ENCODE measurements at places on chromosomes 7 and 10. TPM values are rescaled to one million over a fixed set of nuclear protein-coding genes. Genes with fewer than 3 reads are reported as not detected.

MDFIC gene
- 21.0 TPM for total RNA-seq

HIP1 gene
- total RNA-seq, result 8.5 TPM

AGAP6 gene
- 4.0 TPM for total RNA-seq

AGR3 gene
- total RNA-seq, result not detected

ADRA2A gene
- total RNA-seq, result not detected

TMEM273 gene
- not detected for total RNA-seq

- DNase-seq, result no peak
Observed at GRCh38 chr10:17682236-17682946, 38.4 kb downstream of the STAM start.

DNA sequence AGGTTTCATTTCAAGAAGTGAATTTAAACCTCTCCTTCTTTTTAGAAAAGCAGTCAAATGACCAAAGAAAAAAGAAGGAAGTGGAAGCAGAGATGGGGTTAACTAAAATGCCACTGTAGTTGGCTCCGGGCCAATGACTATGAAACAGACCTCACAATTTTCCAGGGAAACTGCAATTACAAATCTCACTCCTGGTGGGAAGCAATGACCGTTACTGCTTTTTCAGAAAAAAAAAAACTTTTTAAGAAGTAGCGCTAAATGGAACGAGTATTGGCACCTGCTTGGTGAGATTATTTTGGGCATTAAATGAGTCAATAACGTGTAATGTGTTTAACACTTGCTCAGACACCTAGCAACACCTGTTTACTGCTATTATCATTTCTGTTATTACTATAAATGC, 1.2 kb downstream of the SFRP4 start:
- no peak for DNase-seq

GRCh38 chr10:34727595-34728033, 87.5 kb downstream of the PARD3 start:
- peak; percentile 35 for DNase-seq

DNA sequence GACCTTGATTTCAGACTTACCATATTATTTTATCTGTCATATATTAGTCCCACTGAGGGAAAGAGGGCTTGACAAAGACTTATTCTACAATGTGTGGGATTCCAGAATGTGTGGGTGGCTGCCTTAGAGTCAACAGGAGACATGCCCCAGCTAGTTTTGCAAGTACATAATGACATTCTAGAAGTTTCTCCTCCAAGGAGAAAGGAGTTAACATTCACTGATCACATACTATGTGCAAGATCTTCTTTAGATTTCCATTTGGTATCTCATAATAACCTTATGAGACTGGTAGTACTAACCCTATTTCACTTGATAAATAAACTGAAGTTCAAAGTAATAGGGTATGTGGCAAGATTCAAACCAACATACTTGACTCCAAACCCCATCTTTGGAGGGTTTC, 25.2 kb downstream of the IRF5 start:
- peak; percentile 78 for DNase-seq

- no peak for DNase-seq
Observed at GRCh38 chr7:42768045-42768444, 143.8 kb downstream of the C7orf25 start.

GRCh38 chr10:127755753-127756152, 18.8 kb downstream of the FOXI2 start:
- no peak for DNase-seq

Measured in mammary epithelial cell (primary cell).